A549 treated with CpdA at 1 μM for 4 hours (cell line): ENCODE measurements at places on chromosomes 7 and 10. TPM values are rescaled to one million over a fixed set of nuclear protein-coding genes. Genes with fewer than 3 reads are reported as not detected.

A1CF gene
- total RNA-seq: 0.03 to 0.10 TPM (median 0.09 TPM) in 3 of 5 replicates, not detected in the others

NCAPG2 gene
- 30.1 to 38.0 TPM (median 37.3 TPM) in 5 replicates for total RNA-seq

NODAL gene
- not detected in 5 replicates for total RNA-seq

VSTM4 gene
- 0.34 to 0.54 TPM (median 0.39 TPM) in 5 replicates for total RNA-seq

HSPA12A gene
- 11.9 to 14.6 TPM (median 13.5 TPM) in 5 replicates for total RNA-seq

CROT gene
- total RNA-seq: 7.1 to 9.9 TPM (median 7.6 TPM) in 5 replicates
